ENCODE measurements at places on chromosomes 11 and 22. TPM values are rescaled to one million over a fixed set of nuclear protein-coding genes. Genes with fewer than 3 reads are reported as not detected.

DNA sequence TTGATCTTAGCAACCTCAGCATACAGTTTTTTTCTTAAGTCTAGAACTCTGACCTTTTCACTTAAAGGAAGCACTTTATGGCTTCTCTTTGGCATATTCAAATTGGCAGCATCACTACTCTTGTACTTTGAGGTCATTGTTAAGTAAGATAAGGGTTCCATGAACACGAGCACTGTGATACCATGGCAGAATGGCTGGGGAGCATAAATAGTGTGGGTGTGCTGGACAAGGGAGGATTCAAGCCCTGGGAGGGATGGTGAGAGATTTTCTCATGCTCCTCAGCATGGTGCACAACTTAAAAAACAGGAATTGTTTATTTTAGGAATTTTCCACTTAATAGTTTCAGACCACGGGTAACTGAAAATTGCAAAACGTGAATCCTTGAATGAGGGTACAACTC lies 111.4 kb downstream of the ATXN10 start:
- no peak for DNase-seq

DNA sequence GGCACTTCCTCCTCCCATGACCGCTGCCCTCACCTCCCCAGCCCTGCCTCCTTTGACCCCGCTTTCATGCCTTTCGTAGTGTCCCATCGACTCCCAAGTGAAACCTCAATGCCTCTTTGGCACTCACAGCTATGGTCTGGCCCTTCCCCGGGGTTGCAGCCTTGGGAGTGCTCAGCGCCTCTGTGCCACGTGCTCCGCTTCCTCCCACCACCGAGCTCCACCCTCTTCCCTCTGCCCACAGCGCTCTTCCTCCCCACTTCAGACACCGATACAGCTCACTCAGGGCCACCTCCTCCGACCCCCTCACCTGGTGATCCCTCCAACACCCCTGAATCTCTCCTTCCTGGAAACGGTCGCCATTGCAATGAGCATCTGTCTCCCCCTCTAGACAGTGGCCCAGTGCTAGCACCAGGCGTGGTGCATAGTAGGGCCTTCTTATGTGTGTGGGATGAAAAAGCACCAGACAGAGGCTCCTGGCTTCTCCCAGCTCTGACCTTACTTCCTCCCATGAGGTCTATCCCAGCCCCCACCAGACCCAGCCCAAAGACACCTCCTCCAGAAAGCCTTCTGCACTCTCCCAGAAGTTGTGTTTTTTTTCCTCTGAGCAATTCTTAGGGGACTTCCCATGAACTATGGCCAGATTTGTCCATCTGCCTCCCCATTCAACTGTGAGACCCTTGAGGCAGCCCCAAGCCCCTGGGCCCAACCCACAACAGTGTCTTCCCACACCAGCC lies 16.4 kb upstream of the SCGB1A1 start:
- no peak for DNase-seq

DNA sequence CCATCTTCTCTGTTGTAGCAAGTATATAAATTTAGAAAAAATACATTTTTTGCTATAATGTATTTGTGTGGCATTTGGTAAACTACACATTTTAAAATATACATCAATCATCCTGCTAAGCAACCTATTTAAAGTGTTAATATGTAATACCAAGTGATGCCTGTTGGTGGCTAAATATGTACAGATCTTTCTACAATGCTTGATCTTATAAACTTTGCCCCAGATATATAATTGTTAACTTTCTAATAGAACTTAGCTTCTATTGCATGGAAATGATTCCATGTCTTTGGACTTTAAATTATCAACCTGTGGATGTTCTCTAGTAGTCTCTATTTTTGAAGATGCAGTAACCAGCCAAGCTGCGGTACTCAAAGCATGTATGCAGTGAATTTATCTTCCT lies 1260.4 kb upstream of the RAG2 start:
- no peak for DNase-seq

DNA sequence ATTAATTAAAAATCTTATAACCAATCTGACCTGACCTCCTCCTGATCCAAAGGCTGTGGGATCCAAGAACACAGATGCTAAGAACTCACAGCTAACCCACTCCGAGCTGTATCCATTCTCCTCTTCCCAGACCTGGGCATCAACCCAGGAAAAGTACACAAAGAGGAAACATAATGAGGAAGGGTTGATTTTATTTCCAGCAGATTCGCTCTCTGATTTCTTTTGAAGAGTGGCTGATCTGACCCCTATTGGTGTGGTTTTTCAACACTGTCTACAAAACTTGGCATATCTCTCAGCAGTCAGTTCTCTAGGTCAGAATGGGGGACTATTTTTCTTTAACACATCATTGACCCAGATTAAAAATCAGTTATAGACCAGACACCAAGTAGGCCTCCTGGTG lies 201.9 kb upstream of the UBASH3B start:
- peak; percentile 4 for DNase-seq

GRCh38 chr11:76217653-76218160 lies 11.4 kb upstream of the WNT11 start:
- DNase-seq: no peak

- DNase-seq: peak; percentile 84
These were observed 68.7 kb downstream of the DDX10 start for GRCh38 chr11:108733479-108734116.

GRCh38 chr11:84142411-84142810 lies 856.2 kb upstream of the CCDC90B start:
- DNase-seq: no peak

Gene RASL10A
- total RNA-seq: not detected

GRCh38 chr11:62466444-62466843 lies 47.6 kb downstream of the SCGB1A1 start:
- no peak for DNase-seq

DNA sequence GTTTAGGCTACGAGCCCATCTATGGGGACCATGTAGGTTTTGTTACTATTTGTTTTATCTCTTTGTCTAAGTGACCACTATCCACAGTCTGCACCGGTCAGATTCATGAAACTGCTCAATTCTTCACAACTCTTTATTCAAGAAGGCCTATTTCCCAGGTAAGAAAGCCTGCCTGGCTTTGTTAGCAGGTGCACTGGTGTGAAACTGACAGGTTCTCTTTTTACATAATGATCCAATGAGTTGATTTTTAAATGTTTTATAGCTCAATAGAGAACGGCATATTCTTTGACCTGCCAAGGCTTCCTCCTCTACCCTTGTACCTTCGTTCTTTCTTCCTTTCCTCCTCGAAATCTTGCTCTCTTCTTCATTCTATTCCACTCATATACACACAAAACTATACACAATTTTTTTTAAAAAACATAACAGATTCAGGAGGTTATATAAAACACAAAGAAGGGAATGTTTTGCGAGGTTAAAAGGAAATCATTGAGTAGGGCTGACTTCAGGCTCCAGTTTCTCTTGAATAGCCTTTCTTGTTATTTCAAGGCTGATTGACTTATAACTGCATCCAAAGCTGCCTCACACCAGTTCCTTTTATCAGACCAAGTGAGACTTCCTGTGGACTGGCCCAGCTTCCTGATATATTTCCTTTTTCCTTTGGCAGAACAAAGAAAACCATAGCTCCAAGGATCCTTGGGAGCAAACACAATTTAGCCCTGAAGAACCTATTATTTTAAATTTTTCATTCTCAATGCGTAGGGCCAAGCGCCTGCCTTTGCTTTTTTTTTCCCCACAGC lies 11.4 kb downstream of the FLI1 start:
- no peak for DNase-seq

- no peak for DNase-seq
These were observed 1.2 kb downstream of the PDGFB start for GRCh38 chr22:39243439-39244135.

GRCh38 chr22:24402460-24403192 lies 24.8 kb upstream of the ADORA2A start:
- DNase-seq: peak; percentile 86

DNA sequence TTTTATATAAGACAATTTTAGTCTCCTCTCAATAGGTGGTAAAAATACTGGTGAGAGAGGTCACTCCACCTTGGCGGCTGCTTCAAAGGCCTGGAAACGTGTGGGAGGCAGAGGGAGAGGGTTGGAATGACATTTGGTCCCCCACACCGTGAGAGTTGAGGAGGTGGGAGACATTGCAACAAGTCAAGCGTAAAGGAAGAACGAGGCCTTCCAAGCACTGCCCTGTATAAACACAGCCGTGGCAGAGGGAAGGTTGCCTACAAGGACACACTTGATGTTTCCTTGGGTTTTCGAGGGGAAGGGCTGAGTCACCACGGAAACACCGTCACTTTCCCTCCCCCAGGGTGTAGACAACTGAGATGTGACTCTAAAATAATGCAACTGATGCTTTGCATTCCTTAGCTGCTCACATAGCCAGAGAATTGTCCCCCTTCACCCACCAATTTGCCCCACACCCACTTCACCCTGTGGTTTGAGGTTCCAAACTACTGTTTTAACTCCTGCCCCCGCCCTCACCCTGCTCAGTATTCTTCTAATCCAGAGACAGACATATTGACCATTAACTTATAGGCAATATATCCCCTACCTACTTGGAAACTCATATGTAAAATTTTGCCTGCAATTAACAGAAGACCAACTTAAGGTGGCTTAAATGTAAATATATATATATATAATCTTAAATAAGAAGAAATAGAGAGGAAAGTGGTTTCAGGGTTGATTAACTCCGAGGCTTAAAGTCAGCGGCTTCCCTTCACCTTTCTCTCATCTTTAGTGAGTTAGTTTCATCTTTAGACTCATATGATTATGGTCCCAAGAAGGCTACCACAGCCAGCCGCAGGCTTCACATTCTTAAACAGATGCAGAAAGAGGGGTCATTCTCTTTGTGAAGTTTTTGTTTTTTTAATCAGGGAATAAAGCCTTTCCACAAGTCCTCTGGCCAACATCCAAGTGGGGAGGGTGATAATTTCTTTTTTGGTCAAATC lies 54.1 kb upstream of the BDNF start:
- peak; percentile 96 for DNase-seq

- DNase-seq: peak; percentile 93
These were observed 23.9 kb downstream of the EHF start for GRCh38 chr11:34644669-34645406.

GRCh38 chr11:102680945-102681344 lies 24.6 kb downstream of the MMP27 start:
- peak; percentile 12 for DNase-seq

- peak; percentile 11 for DNase-seq
These were observed 9.7 kb downstream of the TMEM45B start for GRCh38 chr11:129825380-129825779.

GRCh38 chr11:17865765-17866428 lies 131.3 kb downstream of the KCNC1 start:
- DNase-seq: no peak

- peak; percentile 34 for DNase-seq
These were observed 310.1 kb downstream of the CADM1 start for GRCh38 chr11:115193914-115194801.
